AG04450 (cell line): ENCODE measurements at places on chromosomes 1 and 21.

DNA sequence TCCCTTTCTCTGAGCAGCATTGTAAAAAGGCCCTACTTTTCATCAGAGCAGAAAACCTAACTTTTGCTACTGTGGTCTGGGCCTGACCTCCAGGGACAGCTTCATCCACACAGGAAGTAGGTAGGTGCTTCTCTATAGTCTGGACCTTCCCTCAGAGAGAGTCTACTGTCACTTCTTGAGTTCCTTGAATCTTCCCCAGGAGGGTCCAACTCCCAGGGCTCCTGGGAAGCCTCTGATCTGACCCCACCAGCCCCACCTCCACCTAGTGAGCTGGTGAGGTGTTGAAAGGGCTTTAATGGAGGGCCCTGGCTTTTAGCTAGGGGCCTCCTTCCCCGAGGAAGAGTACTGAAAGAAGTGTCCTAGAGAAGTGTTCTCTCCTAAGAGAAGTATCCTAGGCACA lies 2.7 kb upstream of the VANGL2 start:
- no peak for DNase-seq

DNA sequence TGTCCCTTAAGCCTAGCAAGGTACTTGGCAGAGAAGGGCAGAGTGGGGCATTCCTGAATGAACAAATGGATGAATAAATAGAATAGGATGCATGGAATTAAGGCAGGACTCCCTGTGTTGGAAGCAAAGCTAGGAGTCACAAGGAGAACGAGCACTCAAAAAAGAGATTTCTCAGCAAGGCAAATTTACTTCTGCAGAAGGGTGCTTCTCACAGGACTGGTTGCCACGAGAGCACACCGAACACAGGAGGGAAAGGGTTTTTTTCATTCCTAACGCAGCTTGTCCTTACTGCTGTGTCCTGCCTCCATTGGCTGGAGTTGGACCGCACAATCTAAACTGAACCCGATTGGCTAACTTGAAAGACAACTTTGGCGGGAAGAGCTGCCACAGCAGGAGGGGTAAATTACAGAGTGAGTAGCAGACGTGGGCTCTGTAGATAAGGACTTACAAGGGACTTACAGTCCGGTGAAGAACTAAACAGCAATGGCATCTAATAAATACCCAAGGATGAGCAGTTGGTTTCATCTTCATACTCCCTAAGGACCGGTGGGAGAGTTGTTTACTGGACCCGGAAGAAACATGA lies 52.4 kb downstream of the KIF26B start:
- DNase-seq = no peak

DNA sequence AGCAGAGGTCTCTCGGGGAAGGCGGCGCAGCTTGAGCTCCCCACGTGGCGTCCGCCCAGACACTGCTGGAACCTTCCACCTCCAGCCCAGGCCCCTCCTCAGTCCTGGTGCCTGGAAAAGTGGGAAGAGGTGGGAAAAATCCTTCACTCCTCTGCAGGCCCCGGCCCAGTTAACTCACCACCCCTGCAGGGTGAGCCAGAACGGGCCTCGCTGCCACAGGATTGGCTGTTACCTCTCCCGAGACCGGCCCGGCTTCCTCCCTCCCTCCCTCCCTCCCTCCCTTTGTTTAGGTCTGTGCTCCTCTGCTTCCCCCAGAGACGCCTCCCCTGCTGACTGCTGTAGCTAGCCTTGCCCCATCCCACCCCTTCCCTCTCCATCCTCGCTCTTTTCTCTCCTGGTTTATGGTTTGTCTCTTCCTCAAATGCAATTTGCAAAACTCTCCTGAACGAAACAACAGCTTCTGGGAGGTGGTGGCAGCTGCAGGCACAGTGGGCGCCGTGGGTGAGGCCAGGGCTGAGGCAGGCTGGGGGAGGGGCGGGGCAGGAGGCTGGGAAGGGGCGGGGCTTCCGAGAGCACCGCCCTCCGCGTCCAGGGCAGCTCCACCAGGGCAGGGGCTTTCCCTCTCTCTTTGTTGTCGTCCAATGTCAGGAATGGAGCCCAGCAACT lies 6.5 kb downstream of the CAPN9 start:
- no peak for DNase-seq

- DNase-seq = no peak
Observed at GRCh38 chr1:162885265-162885664, 24.3 kb upstream of the CCDC190 start.

- DNase-seq = no peak
Observed at GRCh38 chr1:150126811-150127210, 22.9 kb upstream of the PLEKHO1 start.

DNA sequence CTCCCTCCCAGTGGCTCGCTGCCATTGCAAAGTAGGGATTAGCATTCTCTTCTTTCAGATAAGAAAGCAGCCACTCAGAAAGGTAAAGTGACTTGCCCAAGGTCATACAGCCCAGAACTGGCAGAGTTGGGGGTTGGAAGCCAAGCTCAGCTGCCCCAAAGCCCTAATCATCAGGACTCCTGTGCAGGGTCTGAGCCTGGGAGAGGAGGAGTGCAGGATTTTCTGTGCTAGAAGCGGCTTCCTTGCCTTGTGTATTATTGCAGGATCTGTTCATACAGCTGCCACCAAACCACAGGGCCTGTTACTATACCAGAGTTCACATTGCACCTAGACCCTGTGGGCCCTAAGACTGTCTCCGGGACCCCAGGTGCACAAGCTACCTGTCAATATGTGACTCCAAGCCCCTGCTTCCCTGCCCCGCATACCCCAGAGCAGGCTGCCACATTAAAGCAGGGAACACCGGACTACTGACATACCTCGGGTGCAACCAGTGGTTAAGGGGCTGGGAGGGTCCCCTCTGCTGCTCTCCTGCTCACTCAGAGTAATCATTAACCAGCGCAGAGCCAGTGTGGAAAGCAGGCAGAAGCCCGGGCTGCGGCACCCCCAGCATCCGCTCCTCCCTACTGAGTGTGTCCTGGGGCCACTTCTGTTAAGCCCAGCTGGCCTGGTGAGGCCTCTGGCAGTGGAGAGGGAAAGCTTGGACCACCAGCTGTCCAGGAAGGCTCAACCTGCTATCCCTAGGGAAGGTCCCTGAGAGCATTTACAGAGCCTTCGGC lies 15.8 kb downstream of the HSPG2 start:
- no peak for DNase-seq

GRCh38 chr1:212452323-212453155 lies 19.8 kb downstream of the NENF start:
- no peak for DNase-seq

- no peak for DNase-seq
Observed at GRCh38 chr1:37031429-37031828, 2.9 kb downstream of the GRIK3 start.

DNA sequence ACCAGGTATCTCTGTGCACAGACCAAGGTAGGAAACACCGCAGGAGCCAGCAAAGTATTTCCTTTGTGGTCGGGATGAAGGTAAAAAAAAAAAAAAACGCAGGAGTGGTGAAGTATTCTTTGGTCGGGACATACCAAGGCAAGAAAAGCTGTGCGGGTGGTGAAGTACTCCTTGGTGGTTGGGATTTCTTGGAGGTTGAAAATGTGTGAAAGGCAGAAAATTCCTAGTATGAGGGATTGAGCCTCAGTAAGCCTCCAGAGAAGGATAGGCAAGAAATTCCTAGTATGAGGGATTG lies 802.6 kb downstream of the PLA2G4A start:
- DNase-seq = no peak

GRCh38 chr1:86829321-86829720 lies 84.6 kb downstream of the SELENOF start:
- no peak for DNase-seq

DNA sequence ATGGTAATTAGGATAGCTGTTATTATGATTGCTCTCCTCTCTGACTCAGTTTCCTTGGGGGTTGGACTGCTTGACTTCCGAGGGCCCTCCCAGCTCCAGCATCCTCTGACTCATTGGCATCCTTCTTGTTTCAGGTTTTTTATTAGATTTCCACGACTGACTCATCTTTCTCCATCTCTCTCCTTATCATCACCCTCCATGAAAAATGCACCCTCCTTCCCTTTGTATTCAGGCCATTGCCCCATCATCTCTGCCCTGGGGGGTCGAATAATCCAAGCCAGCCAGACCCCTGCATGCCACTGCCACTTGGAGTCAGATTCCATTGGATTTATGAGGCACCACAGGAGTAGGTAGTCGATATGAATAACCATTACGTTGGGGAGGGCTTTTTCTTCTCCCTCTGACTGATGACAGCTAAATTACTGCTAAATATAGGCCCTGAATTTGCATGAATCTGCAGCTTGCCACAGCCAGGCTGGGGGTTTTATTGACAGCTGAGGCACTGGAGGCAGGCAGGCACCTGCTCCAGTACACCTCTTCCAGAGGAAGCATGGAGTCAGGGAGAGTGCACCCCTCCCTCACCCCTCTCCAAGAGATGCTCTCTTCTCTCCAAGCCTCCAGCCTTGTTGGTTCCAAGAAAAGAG lies 91.7 kb downstream of the C1orf94 start:
- DNase-seq = no peak

- no peak for DNase-seq
Observed at GRCh38 chr1:9291914-9292360, 757 bp upstream of the SPSB1 start.

DNA sequence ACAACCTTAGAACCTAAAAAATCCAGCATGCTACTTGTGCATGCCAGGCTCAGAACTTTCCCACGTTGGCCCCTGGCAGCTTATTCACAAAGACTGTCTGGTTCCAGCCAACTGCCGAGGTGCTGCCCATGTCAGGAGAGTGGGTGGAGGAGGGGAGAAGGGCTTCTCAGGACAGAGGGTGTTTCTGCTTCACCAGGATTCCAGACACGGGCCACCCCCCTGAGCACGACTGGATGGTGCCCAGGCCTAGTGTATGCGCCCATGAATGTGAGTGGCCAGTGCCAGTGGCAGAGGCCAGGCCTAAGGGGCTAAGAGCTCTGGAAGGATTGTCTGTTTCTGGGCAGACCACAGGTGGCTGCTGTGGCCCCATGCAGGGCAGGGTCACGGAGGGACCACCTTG lies 148.2 kb upstream of the COL6A1 start:
- DNase-seq = no peak

GRCh38 chr1:204493984-204494280 lies 673 bp downstream of the PIK3C2B start:
- DNase-seq = no peak

DNA sequence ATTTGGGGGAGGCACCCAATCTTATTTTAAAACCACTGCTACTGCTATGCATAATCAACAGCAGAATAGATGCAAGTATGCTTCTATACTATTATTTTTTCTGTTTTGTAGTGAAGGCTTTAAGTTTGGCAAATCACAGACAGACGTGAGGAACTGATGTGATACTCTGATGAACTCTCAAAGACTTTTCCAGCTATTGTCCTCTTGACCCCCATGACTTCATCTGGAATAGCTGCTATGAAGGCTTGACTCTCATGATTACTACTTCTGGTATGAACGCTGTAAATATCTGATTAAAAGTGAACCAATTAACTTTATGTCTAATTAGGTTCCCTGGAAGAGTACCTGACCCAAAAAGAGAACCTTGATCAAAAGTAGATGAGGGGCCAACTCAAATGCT lies 49.1 kb downstream of the EYA3 start:
- no peak for DNase-seq

DNA sequence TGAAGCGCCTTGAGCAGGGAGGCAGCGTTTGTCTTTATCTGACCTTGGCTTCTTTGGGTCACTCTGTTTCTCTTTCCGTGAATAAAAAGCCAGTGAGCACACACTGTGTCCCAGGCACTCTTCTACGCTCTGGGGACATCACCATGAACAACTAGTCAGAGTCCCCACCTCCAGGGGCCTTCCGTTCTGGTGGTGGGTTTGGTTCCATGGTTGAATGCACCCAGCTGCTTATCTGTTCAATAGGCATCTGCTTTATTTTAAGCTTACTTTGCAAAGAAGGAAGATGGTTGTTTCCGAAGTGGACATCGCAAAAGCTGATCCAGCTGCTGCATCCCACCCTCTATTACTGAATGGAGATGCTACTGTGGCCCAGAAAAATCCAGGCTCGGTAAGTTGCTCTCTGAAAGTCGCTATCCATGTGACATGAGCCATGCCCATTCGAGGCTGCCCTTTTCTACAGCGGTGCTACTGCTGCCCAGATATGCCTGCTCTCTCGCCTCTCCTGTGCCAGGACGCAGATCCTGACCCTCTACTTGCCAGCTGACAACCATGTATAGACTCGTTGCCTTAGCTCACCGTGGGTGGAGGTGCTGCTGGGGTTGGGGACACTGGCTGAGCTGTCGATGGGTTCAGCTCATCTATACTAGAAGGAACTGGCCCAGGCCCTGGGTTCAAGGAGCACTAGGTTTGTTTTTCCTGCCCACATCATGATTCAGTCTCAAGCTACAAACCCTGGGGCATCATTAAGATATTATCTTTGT lies 5.9 kb downstream of the MX1 start:
- DNase-seq = no peak

DNA sequence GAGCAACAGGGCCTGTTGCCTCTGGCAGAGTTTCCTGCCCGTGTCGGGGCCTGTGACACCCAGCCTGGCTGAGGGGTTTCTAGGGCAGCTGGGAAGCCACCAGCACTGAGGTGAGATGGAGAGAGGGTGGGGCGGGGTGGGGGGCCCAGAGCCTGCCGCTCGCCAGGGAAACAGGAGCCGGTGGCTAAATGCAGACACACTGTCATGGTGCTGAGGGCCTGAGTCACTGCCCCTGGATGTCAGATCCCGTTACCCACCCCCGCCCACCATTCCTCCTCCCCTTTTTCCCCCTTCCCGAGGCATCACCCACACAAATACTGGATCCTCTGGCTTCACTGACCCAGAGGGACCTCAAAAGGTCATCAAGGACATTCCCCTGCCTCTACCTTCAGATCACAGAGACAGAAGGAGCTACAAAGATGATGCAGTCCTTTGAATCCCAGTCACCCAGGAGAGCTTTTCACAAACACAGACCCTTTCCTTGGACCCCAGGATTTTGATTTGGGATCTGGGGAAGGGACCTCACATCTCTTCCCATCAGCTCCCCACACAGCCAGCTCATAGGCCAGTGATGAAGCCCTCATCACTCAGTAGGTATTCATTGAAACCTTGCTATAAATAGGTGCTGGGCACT lies 1.9 kb upstream of the HSPB7 start:
- DNase-seq = no peak

- peak; percentile 46 for DNase-seq
Observed at GRCh38 chr1:51506537-51506936, 12.5 kb downstream of the EPS15 start.

DNA sequence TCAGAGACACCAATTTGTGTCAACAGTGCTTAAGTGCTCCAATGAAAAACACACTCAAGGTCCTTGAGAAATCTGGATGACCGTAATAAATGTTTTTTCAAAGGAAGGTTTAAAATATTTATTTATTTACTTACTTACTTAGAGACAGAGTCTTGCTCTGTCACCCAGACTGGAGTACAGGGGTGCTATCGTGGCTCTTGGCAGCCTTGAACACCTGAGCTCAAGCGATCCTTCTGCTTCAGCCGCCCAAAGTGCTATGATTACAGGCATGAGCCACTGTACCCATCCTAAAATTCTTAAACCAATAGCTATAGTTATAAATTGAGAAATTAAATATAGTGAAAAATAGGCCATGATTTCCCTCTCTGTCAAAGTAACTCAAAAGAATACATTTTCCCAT lies 17.3 kb upstream of the ERICH3 start:
- DNase-seq = no peak

GRCh38 chr1:180256341-180257027 lies 26.4 kb downstream of the LHX4 start:
- DNase-seq = no peak
